Heart right ventricle (tissue), 16 donors: ENCODE measurements at places on chromosomes 6 and 20. TPM values are rescaled to one million over a fixed set of nuclear protein-coding genes. Genes with fewer than 3 reads are reported as not detected.

DNA sequence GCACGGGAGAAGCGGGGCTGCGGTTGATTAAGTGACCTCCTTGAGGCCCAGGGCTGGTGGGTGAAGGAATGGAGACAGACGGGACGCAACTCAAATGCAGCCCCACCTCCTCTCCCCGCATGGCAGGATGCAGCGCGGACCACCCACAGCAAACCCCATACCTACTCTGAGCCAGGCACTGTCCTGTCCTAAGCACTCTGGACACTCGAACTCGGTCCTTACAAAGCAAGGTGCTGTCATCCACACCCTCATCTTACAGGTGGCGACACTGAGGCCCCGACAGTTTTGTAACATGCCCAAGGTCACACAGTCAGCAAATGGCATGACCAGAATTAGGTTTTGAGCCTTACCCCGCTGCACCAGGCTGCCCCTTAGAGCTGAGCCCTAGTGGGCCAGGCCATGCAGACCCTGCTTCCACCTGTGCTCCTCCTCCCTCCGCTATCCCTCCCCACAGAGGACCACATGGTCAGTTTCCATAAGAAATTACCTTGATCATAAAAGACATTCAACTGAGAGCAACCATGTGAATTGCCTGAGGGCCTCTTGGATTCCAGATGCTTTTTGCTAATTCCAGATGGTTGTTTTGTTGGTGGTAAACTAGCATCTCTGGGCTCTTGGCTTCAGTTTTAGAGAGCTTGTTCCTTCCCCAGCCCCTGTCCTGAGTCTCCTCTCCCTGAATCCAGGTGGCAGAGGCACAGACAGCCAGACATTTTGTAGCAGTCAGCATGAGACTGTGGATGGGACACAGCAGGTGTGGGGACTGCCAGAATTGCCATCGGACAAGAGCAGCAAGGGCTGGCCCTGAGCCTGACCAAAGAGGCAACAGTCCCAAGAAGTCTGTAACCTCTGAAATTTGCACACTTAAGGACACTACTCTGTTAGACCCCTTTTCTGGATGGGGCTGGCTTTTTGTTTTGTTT is 171.9 kb upstream of the PMEPA1 start:
- H3K36me3 ChIP-seq: no peaks in the 10 kb centered on the region
- no peak overlapping the region for H3K4me3 ChIP-seq
- no peak for DNase-seq

DNA sequence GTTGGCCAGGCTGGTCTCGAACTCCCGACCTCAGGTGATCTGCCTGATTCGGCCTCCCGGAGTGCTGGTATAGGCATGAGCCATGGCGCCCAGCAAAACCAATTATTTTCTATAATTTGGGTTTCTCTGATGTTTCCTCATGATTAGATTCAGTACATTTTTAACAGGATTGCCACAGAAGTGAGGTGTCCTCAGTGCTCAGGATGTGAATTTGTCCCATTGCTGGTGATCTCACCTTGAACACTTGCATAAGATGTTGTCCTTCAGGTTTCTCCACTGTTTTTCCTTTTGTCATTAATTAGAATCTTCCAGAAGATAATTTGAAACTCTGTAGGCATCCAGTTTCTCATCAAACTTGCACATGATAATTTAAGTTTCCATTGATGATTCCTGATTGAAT is 45.4 kb upstream of the RPL7L1 start:
- H3K27me3 ChIP-seq: no peaks in the 10 kb centered on the region
- H3K4me1 ChIP-seq: no peaks in the 10 kb centered on the region
- peaks cover 66% of the 10 kb centered on the region for H3K36me3 ChIP-seq
- DNase-seq: no peak

DNA sequence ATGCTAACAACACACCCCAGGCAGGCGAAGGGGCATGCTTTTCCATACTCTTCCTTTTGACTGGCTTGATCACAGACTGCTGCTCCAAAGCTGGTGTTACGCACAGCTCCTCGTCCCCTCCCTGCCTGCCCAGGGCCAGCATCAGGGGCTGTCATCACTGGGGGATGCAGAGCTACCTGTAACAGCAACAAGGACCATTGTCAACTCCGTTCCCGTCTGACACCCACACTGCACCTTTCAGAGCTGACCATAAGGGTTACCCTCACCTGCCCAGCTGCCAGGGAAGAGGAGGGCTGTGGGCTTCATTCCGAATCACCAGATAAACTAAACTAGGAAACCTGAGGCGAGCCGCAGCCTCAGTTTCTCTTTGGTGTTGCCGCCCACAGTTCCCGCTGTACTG is 15.4 kb downstream of the NQO2 start:
- H3K27me3 ChIP-seq: no peaks in the 10 kb centered on the region
- H3K4me1 ChIP-seq: no peaks in the 10 kb centered on the region
- peaks cover 3% of the 10 kb centered on the region for H3K36me3 ChIP-seq

DNA sequence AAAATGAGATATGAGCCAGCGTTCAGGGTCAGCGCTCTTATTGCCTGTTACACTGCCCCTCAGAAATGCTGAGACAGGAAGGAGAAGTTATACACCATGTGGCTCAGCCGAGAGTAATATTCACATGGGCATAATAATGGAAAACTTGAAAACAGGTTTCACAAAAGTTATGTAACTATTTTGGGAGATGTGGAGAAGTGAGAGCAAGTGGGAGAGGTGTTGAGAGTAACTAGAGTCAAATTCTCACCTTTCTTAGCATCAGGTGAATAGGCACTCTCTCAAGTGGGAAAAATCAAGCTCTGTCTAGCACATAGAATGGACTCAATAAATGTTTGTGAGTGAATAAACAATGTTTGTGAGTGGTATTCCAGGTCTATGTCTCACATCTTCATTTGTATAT is 94.5 kb downstream of the TBX18 start:
- no peaks in the 10 kb centered on the region for H3K36me3 ChIP-seq
- H3K27me3 ChIP-seq: no peaks in the 10 kb centered on the region
- H3K4me3 ChIP-seq: no peak overlapping the region
- H3K4me1 ChIP-seq: no peaks in the 10 kb centered on the region

DNA sequence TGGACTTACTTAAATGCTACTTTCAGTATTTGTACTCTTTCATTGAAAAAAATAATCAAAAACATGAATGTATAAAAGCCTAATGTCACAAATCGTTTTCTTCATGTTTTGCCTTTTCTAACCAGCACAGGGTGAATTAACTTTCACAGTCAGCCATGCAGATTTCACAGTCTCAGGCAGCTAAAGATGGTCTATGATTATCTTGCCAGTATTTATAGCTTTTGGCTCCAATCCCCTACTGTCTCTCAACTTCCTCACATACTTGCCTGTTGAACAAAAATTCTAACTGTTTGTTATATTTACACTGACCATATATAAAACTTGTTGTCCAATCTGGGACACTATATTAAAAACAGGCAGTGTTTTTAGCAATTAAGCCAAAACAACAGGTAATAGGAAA is 358.2 kb downstream of the ARHGAP18 start:
- no peak overlapping the region for H3K4me3 ChIP-seq
- peaks cover 20% of the 10 kb centered on the region for H3K36me3 ChIP-seq
- peak overlapping the region; percentile 43 for H3K27ac ChIP-seq
- DNase-seq: no peak
- H3K4me1 ChIP-seq: peaks cover 48% of the 10 kb centered on the region
- no peaks in the 10 kb centered on the region for H3K27me3 ChIP-seq

Gene DUSP22
- total RNA-seq: 43.4 TPM
